ENCODE measurements at places on chromosomes 5 and 9. TPM values are rescaled to one million over a fixed set of nuclear protein-coding genes. Genes with fewer than 3 reads are reported as not detected.

Gene CLIC3
- 3.5 TPM for polyA plus RNA-seq

Gene NR2F1-AS1
- not detected for polyA plus RNA-seq

Gene PLPPR1
- polyA plus RNA-seq: not detected

Gene GPR150
- 0.66 TPM for polyA plus RNA-seq

Gene PCDHA5
- polyA plus RNA-seq: not detected

Gene FAM221B
- polyA plus RNA-seq: not detected

Gene BTNL3
- not detected for polyA plus RNA-seq

Gene ABHD17B
- polyA plus RNA-seq: 31.0 TPM

Gene SPIN1
- polyA plus RNA-seq: 13.6 TPM

Gene FGF10
- not detected for polyA plus RNA-seq

Gene VCAN
- polyA plus RNA-seq: 1.6 TPM

Gene PCDHGC3
- polyA plus RNA-seq: 3.9 TPM

Measured in IgD-negative memory B cell (primary cell).